ENCODE measurements at places on chromosomes 1 and 21. TPM values are rescaled to one million over a fixed set of nuclear protein-coding genes. Genes with fewer than 3 reads are reported as not detected.

CR2 gene
- total RNA-seq = not detected

IGSF5 gene
- total RNA-seq = not detected

IGSF9 gene
- total RNA-seq = not detected

FCRL4 gene
- total RNA-seq = not detected

TMIGD3 gene
- total RNA-seq = not detected

LCE2C gene
- not detected for total RNA-seq

KLHDC8A gene
- not detected for total RNA-seq

TMEM200B gene
- 0.72 TPM for total RNA-seq

LELP1 gene
- total RNA-seq = not detected

ZNF697 gene
- 4.8 TPM for total RNA-seq

KCNJ9 gene
- not detected for total RNA-seq

GPA33 gene
- total RNA-seq = not detected

KRTAP21-2 gene
- not detected for total RNA-seq

S1PR1 gene
- total RNA-seq = 51.2 TPM

RAB3B gene
- 0.02 TPM for total RNA-seq

HSF2BP gene
- total RNA-seq = 1.3 TPM

XKR8 gene
- 4.1 TPM for total RNA-seq

PLPP3 gene
- not detected for total RNA-seq

NTMT2 gene
- total RNA-seq = not detected

RASSF5 gene
- 193 TPM for total RNA-seq

KRTAP19-3 gene
- total RNA-seq = not detected

DIRAS3 gene
- not detected for total RNA-seq

FCRL1 gene
- total RNA-seq = not detected

CAPN9 gene
- not detected for total RNA-seq

MEX3A gene
- 0.84 TPM for total RNA-seq

LEPR gene
- 1.2 TPM for total RNA-seq

PRAMEF4 gene
- total RNA-seq = not detected

TRIM45 gene
- 0.62 TPM for total RNA-seq

FUCA1 gene
- 3.4 TPM for total RNA-seq

SMCP gene
- total RNA-seq = not detected

CA6 gene
- total RNA-seq = 1.3 TPM

DDAH1 gene
- total RNA-seq = not detected

VHLL gene
- 0.54 TPM for total RNA-seq

WNT2B gene
- total RNA-seq = not detected

PDPN gene
- total RNA-seq = not detected

NPHS2 gene
- total RNA-seq = not detected

NR0B2 gene
- total RNA-seq = not detected

RIPK4 gene
- not detected for total RNA-seq

RAD54L gene
- 59.6 TPM for total RNA-seq

B3GALT5 gene
- total RNA-seq = not detected

KRTAP6-2 gene
- total RNA-seq = not detected

TMEM82 gene
- not detected for total RNA-seq

LRRC53 gene
- not detected for total RNA-seq

DNASE2B gene
- total RNA-seq = not detected

MCOLN2 gene
- total RNA-seq = 92.3 TPM

RGSL1 gene
- not detected for total RNA-seq

GBP4 gene
- total RNA-seq = 29.5 TPM

PALMD gene
- total RNA-seq = not detected

Data from activated CD4-positive, alpha-beta T cell treated with anti-CD3 and anti-CD28 coated beads, Interleukin-2, amount 10 ng/mL, durations not matched to agents 24 days and 14 days (primary cell).